Omental fat pad (tissue), 4 donors: ENCODE measurements at places on chromosomes 12 and 14. TPM values are rescaled to one million over a fixed set of nuclear protein-coding genes. Genes with fewer than 3 reads are reported as not detected.

DNA sequence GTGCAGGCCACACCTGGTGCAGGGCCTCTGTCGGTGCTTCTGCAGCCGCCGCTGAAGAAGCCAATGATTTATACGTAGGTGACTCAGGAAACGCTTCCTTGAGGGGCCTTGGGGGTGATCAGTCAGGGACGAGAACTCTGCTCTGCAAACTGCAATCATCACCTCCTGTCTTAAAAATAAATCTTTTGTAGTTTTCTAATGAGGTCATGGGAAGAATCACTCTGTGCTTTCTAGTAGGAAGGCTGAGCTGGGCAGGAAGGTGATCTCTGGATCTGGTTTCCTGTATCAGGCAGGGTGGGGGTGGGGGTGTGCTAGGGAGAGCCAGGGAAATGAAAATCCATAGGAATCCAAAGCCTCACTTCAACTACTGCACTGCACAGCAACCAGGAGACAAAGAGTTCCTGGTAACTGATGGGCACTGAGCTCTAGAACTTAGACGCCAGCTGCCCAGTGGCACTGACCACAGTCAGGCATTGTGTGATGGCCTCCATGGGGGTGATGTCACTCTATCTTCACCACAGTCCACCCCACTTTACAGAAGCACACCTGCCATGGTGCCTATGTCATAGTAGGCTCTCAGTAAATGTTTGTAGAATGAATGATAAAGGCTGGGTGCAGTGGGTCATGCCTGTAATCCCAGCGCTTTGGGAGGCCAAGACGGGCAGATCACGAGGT is 292.4 kb upstream of the PWP1 start:
- DNase-seq: no peak

GRCh38 chr12:5492562-5492961 is 60.7 kb downstream of the NTF3 start:
- DNase-seq: no peak

DNA sequence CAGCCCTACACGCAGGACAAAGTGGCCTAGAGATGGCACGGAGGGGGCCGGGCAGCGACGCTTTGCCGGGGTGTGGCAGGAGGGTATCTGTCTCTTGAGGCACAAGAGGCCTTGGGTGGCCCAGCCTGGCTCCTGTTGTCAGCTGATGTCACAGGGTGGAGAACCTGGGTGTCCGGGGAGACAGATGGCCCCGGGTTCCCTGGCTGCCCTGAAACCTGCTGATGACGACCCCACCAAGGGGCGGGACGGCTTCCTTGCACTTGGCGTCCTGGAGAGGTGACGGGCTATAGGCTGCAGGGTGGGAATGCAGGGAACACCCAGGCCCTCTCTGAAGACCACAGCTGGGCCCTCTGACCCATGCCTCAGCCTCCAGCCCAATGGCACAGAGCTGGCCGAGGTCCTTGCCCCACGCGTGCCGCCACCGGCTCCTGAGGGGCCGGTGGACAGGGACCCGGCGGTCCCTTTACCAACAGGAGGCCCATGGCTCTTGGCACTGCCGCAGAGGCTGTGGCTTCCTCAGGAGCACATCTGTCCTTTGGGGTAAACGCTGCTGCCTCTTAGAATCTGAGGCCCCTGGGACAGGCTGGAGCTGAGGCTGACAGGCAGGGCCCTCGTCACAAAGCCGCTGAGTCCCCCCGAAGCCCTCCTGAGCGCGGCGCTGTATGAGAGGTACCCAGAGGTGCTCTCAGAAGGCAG is 16.4 kb downstream of the TRMT61A start:
- DNase-seq: no peak

The FOXN4 gene
- not detected for total RNA-seq
